ENCODE measurements at places on chromosomes 2 and 18. TPM values are rescaled to one million over a fixed set of nuclear protein-coding genes. Genes with fewer than 3 reads are reported as not detected.

GRCh38 chr2:135603543-135603942 is 72.3 kb downstream of the R3HDM1 start:
- no peak for DNase-seq

The PCARE gene
- total RNA-seq = 0.55 TPM

- DNase-seq = no peak
Observed at GRCh38 chr2:43634604-43635306, 2.3 kb upstream of the PLEKHH2 start.

The RGPD3 gene
- total RNA-seq = 0.12 TPM

The ATP8B1 gene
- 30.7 TPM for total RNA-seq

GRCh38 chr2:170354388-170354787 is 176.4 kb downstream of the MYO3B start:
- no peak for DNase-seq

GRCh38 chr2:64675860-64676259 is 22.1 kb upstream of the SERTAD2 start:
- DNase-seq = no peak

The IL1RN gene
- 41.7 TPM for total RNA-seq

GRCh38 chr2:187917535-187917934 is 363.3 kb upstream of the TFPI start:
- DNase-seq = no peak

DNA sequence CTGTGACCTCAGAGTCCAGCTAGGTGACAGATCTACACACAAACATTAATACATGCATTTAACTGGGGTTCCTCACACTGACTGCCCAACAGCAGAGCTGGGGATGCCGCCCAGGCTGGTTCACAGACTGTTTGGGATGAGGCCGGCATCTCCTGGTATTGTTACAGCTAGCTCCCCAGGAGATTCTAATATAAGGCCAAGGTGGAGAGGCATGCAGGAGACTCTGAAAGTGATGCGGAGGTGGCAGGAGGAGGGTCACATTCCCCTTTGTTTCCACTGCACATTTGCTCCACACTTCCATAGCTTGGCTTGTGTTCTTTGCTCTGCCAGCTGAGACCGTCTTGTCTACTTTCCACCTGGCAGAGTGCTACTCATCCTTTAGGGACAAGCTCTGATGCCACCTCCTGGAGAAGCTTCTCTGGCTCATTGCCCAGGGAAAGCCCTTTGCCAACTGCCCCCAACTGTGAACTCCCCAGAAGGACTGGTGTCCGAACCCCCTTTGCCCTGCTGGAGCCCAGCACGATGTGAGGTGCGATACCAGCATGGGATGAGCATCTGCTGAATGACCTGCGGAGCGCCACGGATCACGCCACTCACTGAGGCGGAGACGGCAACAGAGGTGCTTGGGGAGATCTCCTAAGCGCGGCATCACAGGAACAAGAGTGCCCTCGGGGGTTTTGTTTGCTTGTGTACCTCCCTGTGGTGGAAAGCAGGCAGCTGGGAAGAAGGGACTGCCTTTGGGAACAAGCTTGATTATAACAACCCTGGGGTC is 88.8 kb downstream of the UXS1 start:
- DNase-seq = no peak

GRCh38 chr2:47640356-47640755 is 142.6 kb upstream of the MSH6 start:
- DNase-seq = peak; percentile 17

The SOWAHC gene
- total RNA-seq = 19.9 TPM

The TLX2 gene
- total RNA-seq = not detected

DNA sequence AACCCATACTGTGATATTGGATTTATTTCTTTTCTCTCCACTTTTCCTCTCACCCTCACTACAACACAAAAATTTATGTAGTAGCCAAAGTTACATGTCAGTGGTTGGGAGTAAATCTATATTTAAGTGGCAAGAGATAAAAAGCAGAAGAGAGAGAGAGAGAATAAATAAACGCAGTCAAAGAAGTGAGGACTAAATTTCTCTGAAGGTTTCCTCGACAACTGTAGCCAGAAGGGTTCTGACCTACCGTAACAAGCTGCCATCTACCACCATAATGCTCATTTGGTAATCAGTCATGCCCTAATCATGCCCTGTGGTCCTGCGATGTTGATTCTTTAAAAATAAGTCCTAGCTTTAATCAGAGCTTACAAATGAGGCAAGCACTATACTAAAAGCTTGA is 9.1 kb downstream of the ARHGAP28 start:
- DNase-seq = no peak

Data from upper lobe of right lung (tissue), 1 donor.